ENCODE measurements at places on chromosomes 1 and 21.

DNA sequence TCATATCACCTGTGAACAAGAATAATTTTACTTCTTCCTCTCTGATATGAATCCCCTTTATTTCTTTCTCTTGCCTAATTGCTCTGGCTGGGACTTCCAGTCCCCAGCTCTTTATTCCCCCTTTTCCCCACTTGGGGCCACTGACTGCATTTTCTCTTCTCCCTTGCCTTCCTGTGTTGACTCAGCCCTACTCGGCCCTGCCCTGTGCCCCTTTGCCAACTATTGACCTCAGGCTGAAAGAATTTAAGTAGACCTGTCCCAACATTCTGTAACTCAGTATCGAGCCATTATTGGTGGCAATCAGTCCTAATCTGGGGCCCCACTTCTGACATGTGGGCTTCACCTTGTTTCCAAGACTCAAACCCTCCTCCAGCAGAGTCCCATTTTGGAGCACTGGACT, 60.6 kb upstream of the STUM start:
- no peak overlapping the region for H3K27ac ChIP-seq
- no peak for DNase-seq
- no peak overlapping the region for H3K4me3 ChIP-seq
- no peaks in the 10 kb centered on the region for H3K36me3 ChIP-seq
- peaks cover 8% of the 10 kb centered on the region for H3K4me1 ChIP-seq
- no peaks in the 10 kb centered on the region for H3K27me3 ChIP-seq

DNA sequence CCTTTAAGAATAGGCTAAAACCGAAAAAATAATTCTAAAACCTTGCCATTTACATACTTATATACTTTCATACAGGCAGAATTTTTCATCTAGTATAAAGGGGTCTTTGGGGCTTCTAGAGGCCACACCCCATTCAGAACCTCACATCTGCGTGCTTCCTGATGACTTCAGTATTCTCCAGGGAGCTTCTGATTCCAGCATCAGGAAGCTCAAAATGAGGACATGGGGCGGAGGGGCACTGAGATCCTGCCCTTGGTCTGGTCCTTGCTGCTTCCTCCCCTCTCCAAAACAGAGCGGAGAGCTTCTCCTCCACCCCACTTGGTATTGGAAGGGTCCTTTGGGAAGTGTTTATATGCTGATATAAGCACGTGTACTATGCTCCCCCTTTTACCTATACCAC, 13.8 kb downstream of the PAX7 start:
- no peaks in the 10 kb centered on the region for H3K4me1 ChIP-seq
- no peaks in the 10 kb centered on the region for H3K27me3 ChIP-seq
- no peaks in the 10 kb centered on the region for H3K36me3 ChIP-seq
- no peak overlapping the region for H3K4me3 ChIP-seq
- H3K27ac ChIP-seq = no peak overlapping the region

GRCh38 chr1:203408486-203409481, 57.9 kb upstream of the FMOD start:
- peak; percentile 76 for DNase-seq
- H3K27me3 ChIP-seq = no peaks in the 10 kb centered on the region
- peak overlapping the region; percentile 85 for H3K27ac ChIP-seq
- peaks cover 31% of the 10 kb centered on the region for H3K4me1 ChIP-seq

- no peaks in the 10 kb centered on the region for H3K36me3 ChIP-seq
- DNase-seq = peak; percentile 39
- peaks cover 43% of the 10 kb centered on the region for H3K4me1 ChIP-seq
- no peak overlapping the region for H3K4me3 ChIP-seq
These were observed 11.6 kb upstream of the CD34 start for GRCh38 chr1:207922554-207922953.

DNA sequence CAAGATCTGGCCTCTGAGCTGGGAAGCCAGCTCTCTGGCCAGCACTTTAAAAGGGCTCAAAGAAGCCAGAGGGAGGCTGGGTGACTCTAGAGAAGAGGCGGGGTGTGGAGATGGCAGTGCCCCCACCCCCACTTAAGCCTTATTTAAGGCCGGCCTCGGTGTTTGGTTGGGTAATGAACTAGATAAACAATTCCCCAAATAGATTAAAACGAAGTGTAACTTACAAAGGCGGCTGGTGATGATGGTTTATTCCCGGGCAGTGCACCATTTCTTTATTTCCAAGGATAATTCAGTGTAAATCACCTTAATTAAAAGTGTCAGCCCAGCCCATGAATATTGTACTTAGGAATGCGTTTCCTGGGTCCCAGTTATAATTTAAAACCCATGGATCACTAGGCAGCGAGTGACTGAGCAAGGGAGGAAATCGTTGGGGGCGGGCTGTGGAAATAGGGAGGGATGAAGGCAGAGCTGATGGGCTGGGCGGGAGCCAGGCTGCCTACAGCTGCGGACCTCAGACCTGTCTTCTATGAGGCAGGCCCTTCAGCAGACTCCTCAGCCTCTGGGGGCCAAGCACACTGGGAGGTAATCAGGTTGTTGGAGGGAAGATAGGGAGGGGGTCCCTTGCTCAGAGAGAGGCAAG, 54.9 kb downstream of the TMEM53 start:
- no peak overlapping the region for H3K4me3 ChIP-seq
- H3K27ac ChIP-seq = no peak overlapping the region
- no peaks in the 10 kb centered on the region for H3K27me3 ChIP-seq
- H3K36me3 ChIP-seq = no peaks in the 10 kb centered on the region
- DNase-seq = no peak
- H3K4me1 ChIP-seq = peaks cover 7% of the 10 kb centered on the region

DNA sequence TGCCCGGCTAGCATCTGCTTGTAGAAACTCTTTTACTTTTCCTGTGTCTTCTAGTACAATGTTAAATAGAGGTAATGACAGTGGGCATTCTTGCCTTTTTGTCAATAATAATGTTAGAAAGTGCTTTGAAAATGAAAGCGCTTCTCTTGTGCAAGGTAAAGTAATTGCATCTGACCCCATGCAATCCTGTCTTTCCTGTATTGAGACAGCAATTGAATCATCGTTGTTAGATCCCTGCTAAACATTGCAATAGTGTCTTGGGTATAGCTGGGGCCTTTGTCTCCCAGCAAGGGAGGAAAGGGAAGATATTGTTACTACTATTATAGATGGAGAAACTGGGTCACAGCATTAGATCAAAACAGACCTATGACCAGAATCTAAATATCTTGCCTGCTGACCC, 80.9 kb downstream of the TLR5 start:
- no peak overlapping the region for H3K27ac ChIP-seq
- no peak for DNase-seq
- no peak overlapping the region for H3K4me3 ChIP-seq
- H3K27me3 ChIP-seq = no peaks in the 10 kb centered on the region
- H3K4me1 ChIP-seq = no peaks in the 10 kb centered on the region

- H3K4me1 ChIP-seq = no peaks in the 10 kb centered on the region
- no peak overlapping the region for H3K4me3 ChIP-seq
- DNase-seq = no peak
- no peaks in the 10 kb centered on the region for H3K27me3 ChIP-seq
- no peak overlapping the region for H3K27ac ChIP-seq
These were observed 377.4 kb downstream of the LTN1 start for GRCh38 chr21:28615276-28615675.

- no peak for DNase-seq
- no peak overlapping the region for H3K27ac ChIP-seq
- H3K27me3 ChIP-seq = no peaks in the 10 kb centered on the region
- no peak overlapping the region for H3K4me3 ChIP-seq
- no peaks in the 10 kb centered on the region for H3K36me3 ChIP-seq
These were observed 12.4 kb downstream of the ACBD6 start for GRCh38 chr1:180489976-180490375.

DNA sequence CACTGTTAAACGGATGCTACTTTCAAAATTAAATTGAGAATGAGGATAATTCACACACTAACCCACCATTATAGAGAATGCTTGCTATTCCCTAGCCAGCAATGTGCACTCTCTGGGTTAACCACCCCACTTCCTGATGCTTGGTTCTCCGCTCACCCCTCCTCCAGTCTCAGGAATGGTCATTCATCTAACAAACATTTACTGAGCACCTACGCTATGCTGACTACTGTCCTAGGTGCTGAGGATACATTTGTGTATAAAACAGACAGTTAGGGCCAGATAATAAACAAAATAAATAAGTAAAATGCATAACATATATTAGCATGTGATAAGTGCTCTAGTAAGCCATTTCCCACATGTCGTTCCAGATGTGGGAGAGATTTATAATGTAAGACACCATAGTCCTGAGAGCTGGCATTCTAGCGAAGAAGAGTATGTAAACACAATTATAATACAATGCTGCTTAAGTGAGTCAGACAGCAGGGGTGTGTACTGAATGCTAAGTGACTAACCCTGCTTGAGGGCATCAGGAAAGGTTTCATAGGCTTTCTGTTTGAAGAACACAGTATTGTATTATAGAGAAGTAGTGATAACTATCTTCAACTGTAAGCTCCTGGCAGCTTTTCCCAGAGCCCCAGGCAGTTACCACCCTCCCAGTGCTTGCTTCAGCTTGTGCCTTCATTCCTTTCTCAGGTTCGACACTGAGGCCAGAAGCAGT, 126.7 kb upstream of the CACHD1 start:
- no peak overlapping the region for H3K27ac ChIP-seq
- no peaks in the 10 kb centered on the region for H3K36me3 ChIP-seq
- H3K27me3 ChIP-seq = no peaks in the 10 kb centered on the region
- H3K4me1 ChIP-seq = no peaks in the 10 kb centered on the region

DNA sequence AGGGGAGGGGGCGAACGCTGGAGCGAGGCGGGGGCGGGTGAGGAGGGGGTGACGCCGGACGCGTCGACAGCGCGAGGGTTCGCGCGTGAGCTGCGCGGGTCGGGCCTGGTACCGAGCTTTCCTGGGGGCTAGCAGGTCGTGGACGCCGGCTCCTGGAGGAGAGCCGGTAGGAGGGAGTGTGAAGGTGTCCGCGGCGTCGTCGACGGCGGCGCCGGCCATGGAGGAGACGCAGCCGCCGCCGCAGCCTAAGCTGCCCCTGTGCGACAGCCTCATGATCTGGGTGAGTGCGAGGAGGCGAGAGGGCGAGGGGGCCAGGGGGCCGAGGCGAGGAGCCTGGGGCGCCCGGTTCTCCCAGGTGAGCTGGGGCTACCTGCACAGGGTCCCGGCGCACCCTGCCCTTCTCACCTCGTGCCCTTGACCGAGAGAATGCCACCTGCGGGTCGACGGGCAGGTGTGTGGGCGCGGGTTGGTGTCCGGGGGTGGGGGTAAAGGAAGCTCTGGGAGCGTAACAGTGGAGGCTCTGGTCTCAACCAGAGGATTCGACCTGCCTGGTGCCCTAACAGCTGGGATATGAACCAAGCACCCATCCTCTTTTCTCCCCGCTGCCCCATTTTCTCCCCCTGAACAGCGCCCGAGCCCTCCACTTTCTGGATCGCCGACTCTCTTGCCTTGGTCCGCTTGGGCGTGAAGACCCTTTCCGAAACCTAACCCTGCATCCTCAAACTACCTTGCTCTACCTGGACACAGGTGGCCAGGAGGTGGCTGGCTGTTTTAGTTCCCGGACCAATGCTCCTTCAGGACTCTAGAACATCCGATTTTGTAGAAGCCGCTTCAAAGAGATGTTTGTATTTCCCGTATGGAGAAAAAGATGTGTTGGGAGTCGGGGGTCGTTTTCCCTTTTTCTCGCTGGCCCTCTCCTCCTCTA, at the start of gene HOOK1:
Gene HOOK1 (plus strand): TSS at position 49 of the 925 bp plus-strand sequence. CDS start 169 bp downstream, at position 218.
- no peaks in the 10 kb centered on the region for H3K4me1 ChIP-seq
- peak within 1 kb of the TSS; percentile 56 for H3K4me3 ChIP-seq
- DNase-seq = peak; percentile 27

- H3K4me3 ChIP-seq = no peak overlapping the region
- no peaks in the 10 kb centered on the region for H3K36me3 ChIP-seq
- no peaks in the 10 kb centered on the region for H3K27me3 ChIP-seq
- no peaks in the 10 kb centered on the region for H3K4me1 ChIP-seq
These were observed 134.4 kb downstream of the SDCCAG8 start for GRCh38 chr1:243390162-243390791.

- peak overlapping the region; percentile 68 for H3K27ac ChIP-seq
- H3K27me3 ChIP-seq = no peaks in the 10 kb centered on the region
- peaks cover 26% of the 10 kb centered on the region for H3K4me1 ChIP-seq
- no peaks in the 10 kb centered on the region for H3K36me3 ChIP-seq
These were observed 3.2 kb upstream of the MIB2 start for GRCh38 chr1:1612104-1612400.

DNA sequence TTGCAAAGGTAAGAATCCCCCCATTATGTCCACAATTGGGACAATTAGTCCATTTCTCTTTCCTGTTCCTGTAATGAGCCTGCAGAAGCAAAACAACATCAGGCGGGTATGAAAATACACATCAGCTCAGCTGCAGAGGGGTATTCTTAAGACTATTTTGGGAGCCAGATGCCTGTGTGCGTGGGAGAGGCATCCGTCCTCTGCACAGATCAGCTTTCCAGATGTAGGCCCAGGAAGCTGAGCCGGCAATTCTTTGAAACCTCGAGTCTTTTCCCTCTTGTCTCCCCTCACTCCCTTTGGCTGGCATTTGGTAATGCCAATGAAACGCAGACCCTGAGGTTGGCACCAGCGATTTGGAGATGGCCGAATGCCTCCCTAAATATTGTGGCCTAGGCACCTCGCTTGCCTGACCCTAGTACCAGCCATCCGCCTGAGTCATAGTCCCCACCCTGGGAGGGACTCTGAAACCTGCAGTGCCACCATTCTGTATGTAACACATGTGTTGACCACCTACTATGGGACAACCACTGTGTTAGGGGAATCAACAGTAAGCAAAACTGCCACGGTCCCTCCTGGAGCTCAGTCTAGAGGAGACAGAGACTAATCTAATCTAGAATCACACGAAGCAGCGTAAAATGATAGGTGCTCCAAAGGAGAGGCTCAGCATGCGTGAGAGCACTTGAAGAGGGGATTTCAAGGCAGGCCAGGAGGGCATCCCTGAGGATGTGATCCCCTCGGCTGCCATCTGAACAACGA, 603.0 kb downstream of the MATN1 start:
- H3K36me3 ChIP-seq = no peaks in the 10 kb centered on the region
- H3K4me1 ChIP-seq = no peaks in the 10 kb centered on the region
- no peak overlapping the region for H3K27ac ChIP-seq

- H3K27me3 ChIP-seq = no peaks in the 10 kb centered on the region
- no peak overlapping the region for H3K27ac ChIP-seq
- no peaks in the 10 kb centered on the region for H3K36me3 ChIP-seq
- no peak overlapping the region for H3K4me3 ChIP-seq
These were observed 41.4 kb downstream of the CCDC18 start for GRCh38 chr1:93221913-93222312.

- no peaks in the 10 kb centered on the region for H3K36me3 ChIP-seq
- no peaks in the 10 kb centered on the region for H3K4me1 ChIP-seq
- H3K27me3 ChIP-seq = no peaks in the 10 kb centered on the region
- no peak overlapping the region for H3K27ac ChIP-seq
- no peak overlapping the region for H3K4me3 ChIP-seq
These were observed 11.9 kb downstream of the WNT9A start for GRCh38 chr1:227935826-227936225.

DNA sequence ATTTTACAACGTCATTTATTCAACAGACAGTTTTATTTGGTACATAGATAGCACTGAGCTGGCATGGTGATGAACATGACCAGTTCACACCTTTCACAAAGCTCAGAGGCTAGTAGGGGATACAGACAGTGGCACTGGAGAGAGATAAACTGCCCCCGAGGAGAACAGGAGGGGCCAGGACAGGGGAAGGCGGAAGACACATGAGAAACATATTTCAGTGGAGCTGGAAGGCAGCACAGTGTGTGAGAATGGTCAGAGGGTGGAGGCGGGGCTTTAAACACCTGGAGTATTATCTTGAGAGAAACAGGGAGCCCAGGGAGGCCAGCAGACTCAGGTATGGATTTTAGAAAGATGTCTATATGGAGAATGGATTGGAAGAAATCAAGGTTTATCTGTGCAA, 49.5 kb downstream of the CHML start:
- H3K27ac ChIP-seq = no peak overlapping the region
- no peaks in the 10 kb centered on the region for H3K27me3 ChIP-seq
- no peak for DNase-seq
